ENCODE measurements at places on chromosomes 3 and 15. TPM values are rescaled to one million over a fixed set of nuclear protein-coding genes. Genes with fewer than 3 reads are reported as not detected.

DNA sequence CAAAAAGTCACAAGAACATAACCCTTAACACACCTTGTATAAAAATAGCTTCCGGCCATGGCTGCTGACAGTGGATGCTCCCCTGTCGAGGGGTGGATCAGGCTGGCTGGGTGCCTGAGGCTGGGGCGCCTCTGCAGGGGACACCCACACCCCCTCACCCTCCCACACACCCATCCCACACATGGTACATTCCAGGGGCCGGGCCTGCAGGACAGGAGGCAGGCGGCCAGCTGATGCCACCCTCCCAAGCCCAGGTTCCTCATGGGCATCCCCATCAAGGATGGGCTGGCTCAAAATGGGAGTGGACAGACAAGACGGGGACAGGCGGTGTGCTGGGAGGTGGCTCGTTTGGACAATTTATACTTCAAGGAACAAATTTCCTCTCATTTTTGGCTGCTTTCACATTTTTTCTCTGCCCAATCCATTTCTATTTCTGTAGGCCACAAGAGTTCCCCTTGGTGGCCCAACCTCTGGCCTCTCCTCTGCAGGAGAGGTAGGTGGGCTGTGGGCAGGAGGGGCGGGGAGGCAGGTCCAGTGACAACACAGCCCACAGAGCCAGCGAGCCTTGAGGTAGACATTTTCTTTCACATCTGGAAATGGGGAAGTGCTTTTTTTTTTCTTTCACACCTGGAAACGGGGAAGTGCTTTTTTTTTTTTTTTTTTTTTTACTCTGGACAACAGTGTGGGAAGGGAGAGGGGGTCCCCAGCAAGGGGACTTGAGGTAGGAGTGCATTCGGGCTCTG is 23.3 kb downstream of the RNU5B-1 start:
- H3K4me3 ChIP-seq = no peak overlapping the region
- DNase-seq = no peak
- H3K27ac ChIP-seq = no peak overlapping the region
- H3K27me3 ChIP-seq = no peaks in the 10 kb centered on the region

FBXL22 gene
- 0.46 TPM for total RNA-seq

GNAI2 gene
- total RNA-seq = 181 TPM

RBSN gene
- total RNA-seq = 20.7 TPM

DNA sequence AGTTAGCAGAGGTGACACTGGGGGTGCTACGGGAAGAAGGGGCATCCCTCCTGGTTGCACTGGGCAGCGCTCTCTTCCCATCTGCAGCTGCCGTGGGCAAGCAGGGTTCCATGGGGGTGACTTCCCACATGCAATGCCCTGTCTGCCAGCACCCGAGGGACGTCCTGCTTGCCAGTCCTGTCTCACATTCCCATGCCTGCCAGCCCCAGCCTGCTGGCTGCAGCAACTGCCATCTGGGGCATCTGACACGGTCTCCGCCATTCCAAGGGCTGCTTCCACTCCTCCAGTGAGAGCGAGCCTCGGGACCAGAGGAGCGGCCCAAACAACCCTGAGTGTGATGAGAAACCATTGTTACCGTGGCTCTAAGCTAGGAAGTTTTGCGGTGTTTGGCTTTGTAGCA is 45.4 kb upstream of the RPL32 start:
- peaks cover 10% of the 10 kb centered on the region for H3K4me1 ChIP-seq
- no peak overlapping the region for H3K27ac ChIP-seq
- no peak for DNase-seq
- peaks cover 65% of the 10 kb centered on the region for H3K27me3 ChIP-seq

GRCh38 chr15:92195241-92195640 is 198.4 kb upstream of the ST8SIA2 start:
- no peak overlapping the region for H3K4me3 ChIP-seq
- DNase-seq = no peak
- H3K27ac ChIP-seq = no peak overlapping the region
- peaks cover 20% of the 10 kb centered on the region for H3K4me1 ChIP-seq
- peaks cover 4% of the 10 kb centered on the region for H3K36me3 ChIP-seq

DNA sequence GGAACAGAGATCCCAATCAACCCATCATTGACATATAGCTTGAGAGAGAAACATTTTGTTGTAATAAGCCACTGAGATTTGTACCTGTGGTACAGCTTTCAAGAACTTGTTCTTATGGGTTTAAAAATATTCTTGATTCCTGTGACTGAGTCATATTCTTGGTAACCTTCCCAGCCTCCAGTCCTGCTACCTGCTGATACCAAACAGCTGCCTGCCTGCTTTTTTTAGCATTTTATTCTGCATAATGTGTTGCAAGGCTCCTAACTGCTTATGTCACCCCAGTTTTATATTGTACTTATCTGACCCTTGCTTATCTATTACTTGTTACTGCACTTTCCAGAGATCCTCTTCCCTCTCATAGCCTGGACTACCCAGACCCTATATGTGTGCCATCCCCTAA is 349.3 kb upstream of the SOX2 start:
- H3K4me1 ChIP-seq = peaks cover 16% of the 10 kb centered on the region
- H3K27ac ChIP-seq = no peak overlapping the region
- no peak overlapping the region for H3K4me3 ChIP-seq

GRCh38 chr15:26087395-26087794 is 224.3 kb upstream of the ATP10A start:
- H3K4me3 ChIP-seq = no peak overlapping the region
- H3K36me3 ChIP-seq = no peaks in the 10 kb centered on the region
- H3K4me1 ChIP-seq = peaks cover 28% of the 10 kb centered on the region

GRCh38 chr3:61564395-61565059 is 3.2 kb downstream of the PTPRG start:
- peaks cover 51% of the 10 kb centered on the region for H3K4me1 ChIP-seq
- no peaks in the 10 kb centered on the region for H3K27me3 ChIP-seq
- DNase-seq = peak; percentile 92
- peak overlapping the region; percentile 85 for H3K27ac ChIP-seq
- H3K36me3 ChIP-seq = peaks cover 4% of the 10 kb centered on the region

DNA sequence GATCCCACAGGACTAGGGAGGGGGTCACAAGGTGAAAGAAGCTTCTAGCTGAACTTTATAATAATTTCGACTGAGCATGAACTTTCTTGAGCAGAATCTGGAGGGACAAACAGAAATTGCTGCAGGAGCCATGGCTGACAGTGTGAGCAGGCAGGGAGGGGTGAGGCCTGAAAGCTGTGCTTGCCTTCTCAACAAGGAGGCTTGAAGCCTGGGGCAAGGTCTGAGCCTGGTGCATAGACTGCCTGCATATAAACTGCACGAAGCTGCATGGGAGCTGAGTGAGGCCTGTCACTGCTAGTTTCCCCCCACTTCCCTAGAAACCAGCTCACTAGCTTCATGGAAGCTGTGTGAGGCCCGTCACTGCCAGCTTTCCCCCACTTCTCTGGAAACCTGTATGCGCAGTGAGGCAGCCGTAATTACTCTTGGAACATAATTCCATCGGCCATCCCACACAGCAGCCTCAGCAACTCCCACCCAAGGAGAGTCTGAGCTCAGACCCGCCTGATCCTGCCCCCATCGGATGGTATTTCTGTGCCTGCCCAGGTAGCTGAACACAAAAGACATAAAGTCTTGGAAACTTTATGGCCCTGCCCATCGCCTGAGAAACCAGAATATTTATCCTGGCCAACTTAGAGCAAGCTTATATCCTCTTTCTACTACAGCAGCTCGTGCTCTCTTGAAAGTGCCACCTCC is 136.5 kb downstream of the PLCH1 start:
- H3K36me3 ChIP-seq = peaks cover 16% of the 10 kb centered on the region
- H3K4me1 ChIP-seq = peaks cover 39% of the 10 kb centered on the region
- no peaks in the 10 kb centered on the region for H3K27me3 ChIP-seq
- peak overlapping the region; percentile 22 for H3K27ac ChIP-seq

DNA sequence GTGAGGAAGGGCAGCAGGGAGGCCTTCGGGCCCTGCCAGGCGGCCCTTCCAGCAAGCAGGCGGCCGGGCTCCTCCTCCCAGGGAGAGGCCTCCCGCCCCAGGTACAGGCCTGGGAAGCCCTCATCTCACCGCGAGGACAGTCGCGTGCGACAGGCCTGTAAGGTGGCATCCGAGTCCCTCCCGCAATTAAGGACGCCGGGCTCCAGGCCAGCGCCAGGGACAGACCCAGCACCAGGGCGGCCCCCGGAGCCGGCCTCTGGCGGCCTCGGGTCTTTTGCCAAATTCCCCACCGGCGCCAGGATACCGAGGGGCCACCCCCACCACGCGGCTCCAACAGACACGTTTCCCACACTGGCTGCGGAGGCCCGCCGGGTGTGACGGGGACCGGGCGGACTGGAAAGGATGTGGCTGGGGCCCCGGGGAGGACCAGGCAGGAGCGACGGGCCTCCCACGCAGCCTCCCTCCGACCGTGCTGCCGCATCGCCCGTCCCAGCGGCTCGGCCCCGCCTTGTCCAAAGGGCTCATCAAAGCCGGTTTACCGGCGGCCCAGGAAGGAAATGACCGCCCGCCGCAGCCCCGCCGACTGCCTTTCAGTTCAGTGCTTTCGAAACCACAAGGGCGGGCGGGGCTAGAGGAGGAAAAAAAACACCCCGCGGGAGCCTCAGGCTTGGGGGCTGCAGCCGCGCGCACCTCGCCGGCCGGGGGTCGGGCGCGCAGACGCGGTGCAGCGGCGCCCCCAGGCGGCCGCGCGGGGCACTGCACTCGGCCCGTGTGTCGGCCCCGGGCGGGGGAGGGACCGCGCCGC is 11.3 kb downstream of the XXYLT1 start:
- H3K4me3 ChIP-seq = peak overlapping the region; percentile 58
- H3K36me3 ChIP-seq = no peaks in the 10 kb centered on the region
- H3K4me1 ChIP-seq = peaks cover 46% of the 10 kb centered on the region
- H3K27ac ChIP-seq = no peak overlapping the region

ZKSCAN7 gene
- total RNA-seq = 8.9 TPM

GRCh38 chr15:64122936-64123351 is 27.2 kb downstream of the SNX1 start:
- no peak overlapping the region for H3K27ac ChIP-seq
- peaks cover 38% of the 10 kb centered on the region for H3K36me3 ChIP-seq
- no peaks in the 10 kb centered on the region for H3K4me1 ChIP-seq
- no peak overlapping the region for H3K4me3 ChIP-seq

DNA sequence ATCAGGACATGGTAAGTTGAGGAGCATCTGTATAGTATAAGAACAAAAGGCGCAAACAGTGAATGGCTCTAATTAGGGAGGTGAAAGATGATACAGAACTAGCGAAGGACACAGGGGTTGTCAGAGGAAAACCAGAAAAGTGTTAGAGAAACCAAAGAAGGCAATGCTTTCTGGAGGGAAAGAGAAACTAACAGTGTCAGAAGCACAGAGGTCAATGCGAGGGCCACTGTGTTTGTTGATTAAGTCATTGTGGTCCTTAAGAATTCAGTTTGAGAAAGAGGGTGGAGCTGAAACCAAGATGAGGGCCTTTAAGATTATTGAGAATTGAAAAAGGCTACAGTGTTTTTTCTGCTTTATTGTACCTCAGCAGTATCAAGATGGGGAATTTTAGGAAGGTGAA is 28.8 kb downstream of the ATG7 start:
- peaks cover 5% of the 10 kb centered on the region for H3K4me1 ChIP-seq
- no peak overlapping the region for H3K4me3 ChIP-seq
- DNase-seq = no peak

DNA sequence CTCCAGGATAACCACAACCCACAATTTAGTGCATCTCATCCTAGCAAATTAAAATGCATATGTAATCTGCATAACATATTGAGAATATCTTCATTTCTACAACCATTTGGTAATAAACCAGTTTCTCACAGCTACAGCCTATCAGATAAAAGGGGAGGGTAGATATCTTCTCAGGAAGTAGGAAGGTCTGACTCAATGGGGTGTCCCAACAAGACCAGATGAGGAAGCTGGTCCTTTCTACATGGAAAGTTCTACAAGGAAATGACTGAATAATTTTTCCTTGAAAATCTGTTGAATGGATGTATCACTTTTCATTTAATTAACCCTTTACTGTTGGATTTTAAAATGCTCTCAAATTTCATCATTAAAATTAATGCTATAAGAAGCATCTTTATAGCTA is 17.4 kb upstream of the TMPRSS7 start:
- H3K4me1 ChIP-seq = peaks cover 9% of the 10 kb centered on the region
- H3K27ac ChIP-seq = no peak overlapping the region
- H3K27me3 ChIP-seq = no peaks in the 10 kb centered on the region
- H3K36me3 ChIP-seq = no peaks in the 10 kb centered on the region
- H3K4me3 ChIP-seq = no peak overlapping the region

DNA sequence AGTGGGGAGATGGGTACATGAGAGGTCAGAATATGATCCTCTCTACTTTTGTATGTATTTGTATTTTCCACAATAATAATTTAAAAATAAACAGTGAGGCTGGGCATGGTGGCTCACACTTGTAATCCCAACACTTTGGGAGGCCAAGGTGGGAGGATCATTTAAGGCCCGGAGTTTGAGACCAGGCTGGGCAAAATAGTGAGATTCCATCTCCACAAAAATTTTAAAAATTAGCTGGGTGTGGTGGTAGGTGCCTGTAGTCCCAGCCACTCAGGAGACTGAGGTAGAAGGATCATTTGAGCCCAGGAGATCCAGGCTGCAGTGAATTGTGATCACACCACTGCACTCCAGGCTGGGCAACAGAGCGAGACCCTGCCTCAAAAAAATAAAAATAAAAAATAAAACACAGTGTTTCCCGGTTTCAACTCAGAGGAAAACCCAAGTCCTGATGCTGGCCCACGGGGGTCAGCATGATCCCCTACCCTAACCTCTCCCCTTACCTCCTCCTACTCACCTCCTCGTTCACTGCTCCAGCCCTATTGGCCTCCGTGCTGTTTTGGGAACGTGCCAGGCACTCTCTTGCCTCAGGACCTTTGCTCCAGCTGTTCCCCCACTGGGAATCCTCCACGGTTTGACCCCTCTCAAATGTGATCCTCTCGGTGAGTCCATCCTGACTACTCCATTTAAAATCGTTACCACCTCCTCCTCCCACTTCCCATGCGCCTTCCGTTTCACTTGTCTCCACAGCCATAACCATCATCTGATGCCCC is 2.9 kb upstream of the KLHL40 start:
- H3K27me3 ChIP-seq = no peaks in the 10 kb centered on the region
- H3K36me3 ChIP-seq = no peaks in the 10 kb centered on the region
- DNase-seq = no peak
- no peak overlapping the region for H3K27ac ChIP-seq
- no peaks in the 10 kb centered on the region for H3K4me1 ChIP-seq

- no peak overlapping the region for H3K4me3 ChIP-seq
- no peak for DNase-seq
- no peak overlapping the region for H3K27ac ChIP-seq
- H3K4me1 ChIP-seq = peaks cover 63% of the 10 kb centered on the region
- peaks cover 11% of the 10 kb centered on the region for H3K27me3 ChIP-seq
Observed at GRCh38 chr15:35181538-35181937, 96.4 kb upstream of the NANOGP8 start.

ATP10A gene
- 2.1 TPM for total RNA-seq

DNA sequence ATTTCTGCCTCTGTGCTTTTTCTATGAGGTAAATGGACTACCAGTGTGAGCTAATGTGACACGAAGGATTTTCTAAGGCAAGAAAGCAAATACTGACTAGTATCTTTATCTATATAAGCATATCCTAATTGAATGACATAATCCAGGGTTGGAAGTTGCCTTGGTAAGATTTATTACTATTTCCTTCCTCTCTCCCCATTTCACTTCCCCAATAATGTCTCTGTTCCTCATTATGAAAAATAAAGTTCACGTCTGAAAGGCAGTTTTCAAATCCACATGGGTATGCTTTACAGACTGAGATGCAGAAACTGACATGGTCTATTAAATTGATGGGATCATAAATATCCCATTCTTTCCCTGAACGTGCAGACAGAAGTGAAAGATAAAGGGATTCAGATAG is 86.0 kb downstream of the DTWD1 start:
- no peak overlapping the region for H3K4me3 ChIP-seq
- no peak for DNase-seq
- no peak overlapping the region for H3K27ac ChIP-seq

Data from WTC11 (cell line).